Bone marrow (tissue), 2 donors: ENCODE measurements at places on chromosomes 6 and 20.

DNA sequence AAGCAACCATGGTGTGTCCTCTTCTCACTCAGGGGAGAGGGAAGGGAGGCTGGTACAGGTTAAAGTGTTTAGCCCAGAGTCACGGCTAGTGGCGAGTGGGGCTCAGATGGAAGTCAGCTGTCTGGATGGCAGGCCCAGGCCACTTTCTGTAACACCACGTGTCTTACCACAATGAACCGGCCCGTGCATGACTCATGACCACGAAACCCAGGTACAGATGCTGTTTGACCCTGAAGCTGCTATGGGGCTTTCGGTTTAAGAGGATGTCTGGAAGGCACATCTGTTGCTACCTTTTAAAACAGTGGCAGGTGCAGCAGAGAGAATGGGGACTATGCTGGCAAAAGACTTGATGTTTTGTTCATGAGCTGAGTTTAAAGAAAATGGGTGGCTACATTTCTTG, 36.5 kb upstream of the MPC1 start:
- DNase-seq, result no peak

DNA sequence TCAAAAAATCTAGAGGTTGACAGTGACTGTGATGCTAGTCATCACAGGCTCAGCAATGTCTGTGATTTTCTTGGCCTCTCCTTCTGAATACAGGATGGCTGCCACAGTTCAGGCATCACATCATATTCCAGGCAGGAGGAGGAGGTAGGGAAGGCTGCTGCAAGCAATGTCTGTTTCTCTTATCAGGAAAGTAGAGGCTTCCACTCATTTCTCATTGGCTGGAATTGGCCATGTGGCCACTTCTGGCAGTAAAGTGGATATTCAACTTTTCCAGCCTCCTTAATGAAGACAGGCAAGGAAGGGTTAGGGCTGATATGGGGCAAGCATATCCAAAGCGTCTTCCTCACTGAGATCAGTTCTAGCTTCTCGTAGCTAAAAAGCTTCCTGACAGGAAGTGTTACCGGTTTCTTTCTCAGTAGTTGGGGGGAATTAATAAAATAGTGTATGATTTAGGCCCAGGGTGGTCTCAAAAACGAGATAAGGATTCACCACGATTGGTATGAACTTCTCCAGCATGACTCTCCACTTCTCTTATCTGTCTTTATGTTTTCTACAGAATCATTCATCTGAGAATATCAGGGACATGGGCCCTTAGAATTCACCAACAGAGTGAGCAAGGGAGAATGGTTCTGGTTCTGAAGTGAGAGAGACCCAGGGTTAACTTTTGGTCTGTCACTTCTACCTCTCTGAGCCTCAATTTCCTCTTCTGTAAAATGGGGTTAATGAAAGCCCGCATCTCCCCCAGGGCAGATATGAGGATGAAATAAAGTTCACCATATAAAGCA, 32.7 kb upstream of the PSMF1 start:
- DNase-seq, result no peak

GRCh38 chr6:33619166-33619840, 1.8 kb upstream of the ITPR3 start:
- DNase-seq, result no peak

DNA sequence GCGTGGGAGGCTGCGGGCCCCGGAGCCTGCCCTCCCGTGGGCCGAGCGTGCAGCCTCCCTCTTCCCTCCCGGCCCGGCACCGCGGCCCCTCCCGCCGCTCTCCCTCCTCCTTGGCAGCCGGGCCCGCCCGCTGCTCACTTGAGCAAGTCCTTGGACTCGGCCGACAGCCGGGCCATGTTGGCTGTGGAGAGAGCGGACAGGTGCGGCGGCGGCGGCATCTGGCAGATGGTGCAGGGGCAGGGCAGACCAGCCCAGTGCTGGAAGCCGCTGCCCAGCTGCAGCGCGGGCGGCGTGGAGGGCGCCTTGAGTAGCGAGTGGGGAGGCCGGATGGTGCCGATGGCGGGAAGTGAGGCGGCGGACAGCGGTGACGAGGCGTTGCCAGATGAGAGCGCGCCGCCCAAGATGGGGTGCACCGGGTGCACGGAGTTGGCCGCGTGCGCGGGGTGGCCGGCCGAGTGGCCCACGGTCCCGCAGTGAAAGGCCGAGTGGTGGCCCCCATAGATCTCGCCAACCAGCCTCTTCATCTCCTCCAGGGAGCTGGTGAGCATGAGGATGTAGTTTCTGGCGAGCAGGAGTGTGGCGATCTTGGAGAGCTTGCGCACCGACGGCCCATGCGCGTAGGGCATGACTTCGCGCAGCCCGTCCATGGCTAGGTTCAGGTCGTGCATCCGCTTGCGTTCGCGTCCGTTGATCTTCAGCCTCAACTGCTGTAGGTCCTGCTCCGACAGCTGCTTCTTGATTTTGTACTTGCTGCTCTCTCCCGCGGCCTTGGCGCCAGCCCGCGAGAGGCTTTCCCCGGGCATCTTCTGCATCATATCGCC, 766 bp downstream of the OLIG3 start:
- no peak for DNase-seq

- DNase-seq, result no peak
These were observed 28.9 kb upstream of the FAM83D start for GRCh38 chr20:38897267-38897666.

- DNase-seq, result no peak
These were observed 106.9 kb downstream of the RNGTT start for GRCh38 chr6:88856566-88856965.

- no peak for DNase-seq
These were observed 39.8 kb upstream of the AKAP12 start for GRCh38 chr6:151199991-151200390.

- DNase-seq, result no peak
These were observed 45.9 kb downstream of the CCDC170 start for GRCh38 chr6:151539506-151540268.

DNA sequence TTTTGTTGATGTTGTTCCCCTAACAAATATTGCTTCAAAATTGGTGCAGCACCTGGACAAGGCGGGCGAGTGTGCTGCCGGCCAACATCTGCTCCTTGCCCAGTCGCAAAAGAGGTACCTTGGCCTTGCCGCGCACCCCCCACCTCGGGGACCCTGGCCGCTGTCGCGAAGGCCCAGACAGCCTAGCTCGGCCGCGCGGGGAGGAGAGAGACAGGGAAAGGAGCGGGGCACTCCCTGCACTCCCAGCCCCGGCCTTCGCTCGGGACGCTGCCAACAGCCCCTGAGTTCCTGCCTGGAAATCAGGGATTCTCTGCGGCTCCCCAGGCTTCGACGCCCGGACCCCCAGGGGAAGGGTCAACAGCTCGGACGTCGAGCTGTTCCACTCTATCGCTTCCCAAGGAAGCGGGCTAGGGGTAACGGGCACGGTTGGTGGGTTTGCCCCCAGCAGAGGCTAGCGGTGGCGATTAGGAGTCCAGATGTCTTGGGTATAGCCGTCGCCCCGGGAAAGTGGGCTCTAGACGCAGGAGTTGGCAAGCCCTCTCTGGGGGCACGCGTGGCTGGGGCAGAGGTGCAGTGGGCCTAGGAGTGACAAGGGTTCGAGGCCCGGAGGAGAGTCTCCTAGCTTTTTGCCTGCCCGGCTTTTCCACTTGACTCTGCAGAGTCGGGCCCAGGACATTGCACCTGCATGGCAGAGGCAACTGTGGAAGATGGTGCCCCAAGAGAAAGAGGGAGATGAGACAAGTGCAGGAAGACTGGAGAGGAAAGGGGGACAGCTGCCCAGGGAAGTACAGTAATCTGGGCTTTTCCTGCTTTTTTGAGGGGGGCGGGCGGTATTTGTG, 8.2 kb downstream of the POU3F2 start:
- no peak for DNase-seq

- no peak for DNase-seq
These were observed 515.0 kb downstream of the CDH26 start for GRCh38 chr20:60473211-60473610.

GRCh38 chr6:33132081-33132524, 56.3 kb downstream of the HLA-DPB1 start:
- no peak for DNase-seq

DNA sequence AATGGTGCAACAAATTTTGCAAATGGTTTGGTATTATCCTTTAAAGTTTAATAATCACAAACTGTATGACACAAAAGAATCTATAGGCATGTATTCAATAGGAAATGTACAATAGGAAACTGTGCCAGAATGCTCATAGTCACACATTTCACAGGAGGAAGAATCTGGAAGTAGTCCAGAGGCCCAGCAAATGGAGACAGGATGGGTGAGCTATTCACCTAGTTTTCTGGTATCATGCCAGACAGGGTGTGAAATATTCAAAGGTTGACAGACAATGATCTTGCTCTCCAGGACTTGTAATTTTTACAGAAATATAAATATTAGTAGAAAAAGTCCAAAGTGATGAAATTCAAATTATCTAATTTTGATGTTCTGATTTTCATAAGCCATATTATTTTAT, 520.1 kb upstream of the IMPG1 start:
- no peak for DNase-seq

GRCh38 chr6:124123617-124124209, 320.0 kb downstream of the NKAIN2 start:
- DNase-seq, result no peak
